ENCODE measurements at places on chromosomes 2 and 18. TPM values are rescaled to one million over a fixed set of nuclear protein-coding genes. Genes with fewer than 3 reads are reported as not detected.

Gene GAREM2
- total RNA-seq = 0.66 TPM

Gene SFXN5
- 13.9 TPM for total RNA-seq

Gene SCYGR8
- total RNA-seq = not detected

Gene BMP10
- total RNA-seq = not detected

Gene ZNF24
- total RNA-seq = 31.8 TPM

Gene DES
- 69.3 TPM for total RNA-seq

Gene MDH1B
- total RNA-seq = 1.8 TPM

Gene HOXD1
- total RNA-seq = not detected

Gene HMSD
- total RNA-seq = 0.83 TPM

Gene SLC9A4
- total RNA-seq = not detected

Gene SPTBN1
- total RNA-seq = 325 TPM

Gene SMARCAL1
- 25.1 TPM for total RNA-seq

Gene SERPINB11
- not detected for total RNA-seq

Gene PLA2R1
- 8.3 TPM for total RNA-seq

Gene CHST10
- 7.4 TPM for total RNA-seq

Gene PIK3C3
- total RNA-seq = 28.9 TPM

Gene ID2
- 150 TPM for total RNA-seq

Gene PSTPIP2
- total RNA-seq = 8.2 TPM

Gene IMPACT
- total RNA-seq = 29.5 TPM

Gene TMEM182
- 3.9 TPM for total RNA-seq

Gene TEKT4
- not detected for total RNA-seq

Gene ARHGAP28
- total RNA-seq = 27.2 TPM

Gene ALK
- total RNA-seq = under 0.01 TPM

Gene CNGA3
- under 0.01 TPM for total RNA-seq

Gene TMEM163
- total RNA-seq = not detected

Gene RAB10
- total RNA-seq = 94.1 TPM

Gene SCYGR4
- total RNA-seq = not detected
